ENCODE measurements at places on chromosomes 2 and 18. TPM values are rescaled to one million over a fixed set of nuclear protein-coding genes. Genes with fewer than 3 reads are reported as not detected.

GRCh38 chr2:51990684-51991083 is 958.8 kb upstream of the NRXN1 start:
- DNase-seq = no peak

DNA sequence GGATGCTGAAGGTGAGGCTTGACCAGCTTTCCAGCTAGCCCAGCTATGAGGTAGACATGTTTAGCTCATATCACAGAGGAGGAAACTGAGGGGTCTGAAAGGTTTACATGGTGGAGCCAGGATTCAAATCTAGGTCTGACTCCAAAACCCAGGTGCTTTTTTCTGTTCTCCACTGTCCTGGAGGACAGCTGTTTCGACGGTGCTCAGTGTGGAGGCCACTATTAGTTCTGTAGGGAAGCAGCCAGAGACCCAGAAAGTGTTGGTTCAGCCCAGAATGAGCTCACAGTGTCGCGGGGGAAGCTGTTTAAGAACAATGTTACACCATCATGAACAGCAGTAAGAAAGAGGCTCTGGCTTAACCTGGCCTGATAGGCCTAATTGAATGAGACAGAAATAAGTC is 11.1 kb downstream of the PROC start:
- DNase-seq = no peak

GRCh38 chr2:169329688-169330554 is 32.4 kb downstream of the LRP2 start:
- DNase-seq = no peak

- DNase-seq = peak; percentile 83
Observed at GRCh38 chr18:51151568-51152511, 45.6 kb downstream of the MEX3C start.

GRCh38 chr18:76495435-76496193 is 572 bp upstream of the ZNF516 start:
- no peak for DNase-seq

DNA sequence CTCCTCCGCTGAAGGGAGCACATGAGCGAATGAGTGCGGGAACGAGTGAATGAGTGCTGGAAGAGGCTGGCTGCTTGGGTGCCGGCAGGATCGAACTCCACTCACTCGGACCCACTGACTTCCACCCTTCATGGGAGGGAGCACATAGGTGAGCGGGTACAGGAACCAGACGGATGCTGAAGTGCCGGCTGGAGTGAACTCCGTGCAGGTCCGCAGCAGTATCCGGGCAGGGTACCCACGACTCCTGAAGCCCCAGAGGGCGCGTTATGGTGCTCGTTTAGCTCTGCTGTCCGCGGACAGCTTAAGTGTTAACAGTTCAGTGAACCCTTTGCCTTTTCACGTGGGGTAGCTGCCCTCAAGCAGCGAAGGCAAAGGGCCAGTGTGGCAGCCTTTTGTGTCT is 23.2 kb downstream of the RPRM start:
- DNase-seq = no peak

DNA sequence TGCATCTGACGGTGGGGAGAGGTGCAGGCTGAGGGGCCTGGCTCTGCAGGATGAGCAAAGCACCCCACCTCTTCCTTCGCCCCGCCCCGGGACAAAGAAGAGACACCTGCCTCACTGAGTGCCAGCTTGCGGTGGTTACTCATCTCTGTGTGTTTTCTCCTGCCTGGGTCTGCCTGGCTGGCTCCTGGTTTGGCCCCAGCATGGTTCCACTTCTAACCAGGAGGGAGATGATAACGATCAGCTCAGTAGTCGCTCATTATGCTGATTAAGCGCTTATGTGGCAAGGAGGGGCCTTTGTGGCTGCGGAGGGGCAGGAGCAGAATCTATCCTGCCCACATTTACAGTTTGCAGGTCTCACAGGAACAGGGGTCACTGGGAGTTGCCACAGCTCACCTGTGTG is 68.7 kb upstream of the EDAR start:
- no peak for DNase-seq

DNA sequence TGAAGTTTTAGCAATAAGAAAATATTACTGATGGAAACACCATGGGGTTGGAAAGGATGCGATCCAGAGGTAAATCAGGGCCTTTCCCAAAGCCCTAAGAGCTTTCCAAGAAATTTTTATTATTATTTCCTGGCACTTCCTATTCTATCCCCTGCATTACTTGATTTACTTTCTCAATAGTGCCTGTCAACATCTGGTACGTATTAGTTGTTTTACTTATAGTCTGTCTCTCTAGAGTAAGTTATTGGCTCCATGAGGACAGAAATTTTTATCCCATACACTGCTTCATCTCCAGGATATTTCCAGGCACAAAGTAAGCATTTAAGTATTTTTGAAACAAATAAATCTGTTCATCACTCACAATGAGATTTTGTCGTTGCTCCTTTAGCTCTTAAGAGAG is 18.1 kb downstream of the PPP4R1 start:
- no peak for DNase-seq

DNA sequence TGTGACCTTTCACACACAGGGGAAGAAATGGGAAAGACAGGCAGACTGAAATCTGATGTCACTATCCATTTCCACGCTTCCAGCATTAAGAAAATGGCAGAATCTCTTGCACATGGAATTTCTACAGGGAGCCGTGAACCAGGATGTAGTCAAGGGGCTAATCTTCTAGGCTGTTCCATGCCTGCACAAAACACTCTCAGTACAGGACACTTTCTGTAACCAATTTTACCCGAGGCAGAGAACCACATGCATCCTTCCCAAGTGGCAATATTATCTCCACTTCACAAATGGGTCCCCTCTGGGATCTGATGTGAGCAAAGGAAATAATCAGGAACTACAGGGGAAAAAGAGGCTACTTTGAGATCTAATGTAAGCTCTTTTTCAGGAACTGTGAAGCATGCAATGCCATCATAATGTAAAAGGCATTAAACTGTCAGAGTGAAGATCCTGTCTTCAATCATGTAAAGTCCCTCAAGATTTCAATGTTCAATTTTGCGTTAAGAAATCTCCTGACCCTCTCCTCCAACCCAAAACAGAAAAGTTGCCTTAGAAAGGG is 236.9 kb downstream of the RBM43 start:
- DNase-seq = no peak

GRCh38 chr2:202609381-202610145 is 25.2 kb upstream of the FAM117B start:
- no peak for DNase-seq

GRCh38 chr2:99935662-99936061 is 206.7 kb downstream of the AFF3 start:
- DNase-seq = no peak

GRCh38 chr2:137133225-137133624 is 367.9 kb downstream of the THSD7B start:
- DNase-seq = no peak

DNA sequence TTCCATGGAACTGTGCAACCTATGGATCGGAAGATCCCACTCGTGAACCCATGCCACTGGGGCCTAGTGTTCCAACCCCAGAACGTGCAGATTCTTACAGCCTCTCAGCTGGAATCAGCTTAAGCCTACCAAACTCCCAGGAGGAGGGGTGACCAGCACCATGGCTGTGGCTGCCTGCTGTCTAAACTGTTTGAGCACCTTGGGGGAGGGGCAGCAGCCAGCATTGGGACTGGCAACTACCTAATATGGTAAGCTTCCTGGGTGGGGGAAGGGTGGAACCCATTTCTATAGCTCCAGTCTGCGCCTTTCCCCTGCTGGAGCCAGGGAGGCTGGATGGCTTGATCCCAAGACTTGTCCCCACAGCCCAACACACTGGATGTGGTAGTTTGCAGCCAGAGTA is 10.7 kb upstream of the POLE4 start:
- DNase-seq = no peak

DNA sequence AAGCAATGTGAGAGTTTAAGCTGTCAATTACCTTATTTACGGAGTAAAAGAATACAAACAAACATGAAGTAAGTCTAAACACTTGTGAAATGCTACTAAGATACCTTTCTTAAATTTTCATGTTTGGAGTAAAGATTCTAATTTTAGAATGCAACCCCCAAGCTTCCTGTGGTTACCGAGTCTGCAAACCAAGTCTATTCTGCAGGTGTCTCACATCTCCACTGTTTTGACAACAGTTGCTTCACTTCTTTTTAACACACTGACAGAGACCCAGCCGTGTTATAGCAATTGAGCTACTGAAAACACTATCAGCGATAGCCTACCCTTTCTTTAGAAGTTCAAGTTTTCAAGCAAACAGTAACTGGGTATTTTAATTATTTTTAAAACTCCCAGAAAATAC is 608.3 kb downstream of the ERBB4 start:
- peak; percentile 85 for DNase-seq

GRCh38 chr2:129004485-129004884 is 685.8 kb upstream of the HS6ST1 start:
- DNase-seq = no peak

GRCh38 chr2:223647258-223647952 is 45.2 kb upstream of the SCG2 start:
- DNase-seq = no peak

DNA sequence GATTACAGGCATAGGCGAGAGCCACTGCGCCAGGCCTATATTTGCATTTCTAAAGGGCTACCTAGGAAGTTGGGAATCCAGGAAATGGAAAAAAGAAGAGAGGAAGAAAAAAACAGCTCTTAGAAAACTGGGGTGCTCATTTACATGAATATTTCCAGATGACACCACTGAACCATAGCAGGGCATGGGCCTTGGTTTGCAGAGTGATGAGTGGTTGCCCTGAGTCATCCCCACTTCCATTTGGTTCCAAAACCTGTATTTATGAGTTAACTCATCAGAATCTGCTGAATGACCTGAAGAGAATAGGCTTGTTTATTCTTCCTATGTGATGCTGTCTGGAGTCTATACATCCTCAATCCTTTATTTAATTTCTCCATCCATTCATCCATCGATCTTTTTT is 36.2 kb downstream of the EHD3 start:
- no peak for DNase-seq

DNA sequence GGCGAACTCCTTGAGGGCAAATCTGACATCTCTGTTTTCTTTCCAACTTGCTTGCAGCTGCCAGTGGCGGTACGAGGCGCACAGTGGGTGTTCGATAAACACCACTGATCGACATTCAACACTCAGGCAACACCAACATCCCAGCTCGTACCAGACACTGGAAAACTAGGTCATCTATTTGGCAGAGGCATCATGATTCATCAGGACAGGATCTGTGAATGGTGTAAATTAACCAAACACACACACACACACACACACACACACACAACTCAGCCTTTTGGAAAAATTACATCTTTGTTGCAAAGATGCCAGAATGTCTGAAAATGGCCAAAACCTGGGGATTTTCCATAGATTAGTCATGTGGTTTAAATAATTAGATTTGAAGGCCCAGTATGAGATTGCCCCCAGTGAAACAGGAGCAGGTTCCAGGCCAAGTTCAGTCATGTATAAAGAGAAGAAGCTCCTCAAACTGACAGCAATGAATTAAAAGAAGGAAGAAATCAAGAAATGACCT is 150.5 kb upstream of the NCKAP5 start:
- DNase-seq = no peak

- peak; percentile 32 for DNase-seq
Observed at GRCh38 chr2:111168528-111169239, 48.0 kb downstream of the BCL2L11 start.

- DNase-seq = no peak
Observed at GRCh38 chr18:9615280-9615797, 980 bp upstream of the PPP4R1 start.

DNA sequence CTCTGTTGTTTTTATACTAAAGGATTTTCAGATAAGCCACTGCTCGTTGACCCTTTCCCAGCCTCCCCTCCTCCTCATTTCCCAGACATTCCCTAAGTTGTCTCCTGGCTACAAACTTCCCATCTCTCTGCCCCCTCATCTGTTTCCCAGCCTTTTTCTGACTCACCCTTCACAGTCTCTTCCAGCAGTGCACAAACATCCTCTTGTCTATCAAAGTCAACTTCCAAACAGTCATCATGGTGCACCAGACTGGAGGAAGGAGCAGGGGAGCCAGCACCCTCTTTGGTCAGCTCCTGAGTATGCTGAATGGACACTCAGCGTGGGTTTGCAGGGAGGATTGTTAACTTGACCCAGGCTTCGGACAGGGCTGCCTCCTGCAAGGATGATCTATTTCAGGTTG is 26.6 kb upstream of the SPRED2 start:
- no peak for DNase-seq

Gene ASTL
- total RNA-seq = 0.42 TPM

Gene PSMA8
- total RNA-seq = 0.66 TPM

Gene HOXD9
- 0.14 TPM for total RNA-seq

Gene TACR1
- total RNA-seq = 0.24 TPM

Gene ANXA4
- 23.3 TPM for total RNA-seq

Gene SULT1C2
- total RNA-seq = 0.57 TPM

Gene G6PC2
- not detected for total RNA-seq

Gene CCDC121
- total RNA-seq = 2.2 TPM

Gene CLEC4F
- 0.09 TPM for total RNA-seq

Gene CYP27A1
- 21.9 TPM for total RNA-seq

Gene TMEM178A
- 0.66 TPM for total RNA-seq
